Daoy (cell line): ENCODE measurements at places on chromosomes 5 and 9.

- DNase-seq: no peak
These were observed 33.3 kb downstream of the ADRB2 start for GRCh38 chr5:148859703-148860102.

DNA sequence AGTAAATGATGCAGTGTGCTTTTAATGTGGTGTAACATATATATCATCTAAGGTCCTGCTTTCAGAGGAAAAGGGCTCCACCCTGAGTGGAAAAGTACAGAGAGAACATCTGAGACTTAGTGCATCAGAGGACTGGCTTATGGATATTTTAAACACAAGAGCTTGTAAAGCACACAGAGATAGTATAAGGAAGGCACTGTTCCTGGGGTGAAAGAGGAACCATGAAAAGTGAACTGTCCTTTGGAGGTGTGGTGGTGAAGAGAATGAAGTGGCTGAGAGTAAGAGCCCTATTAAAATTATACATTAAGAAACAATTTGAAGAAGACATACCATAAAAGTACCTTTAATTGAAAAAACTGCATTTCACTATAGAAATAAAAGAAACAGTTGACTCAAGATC lies 68.9 kb downstream of the CSF2 start:
- DNase-seq: no peak

- peak; percentile 90 for DNase-seq
These were observed 30.8 kb downstream of the CD180 start for GRCh38 chr5:67165526-67166459.

GRCh38 chr5:161549106-161549505 lies 2.6 kb upstream of the GABRB2 start:
- peak; percentile 13 for DNase-seq

DNA sequence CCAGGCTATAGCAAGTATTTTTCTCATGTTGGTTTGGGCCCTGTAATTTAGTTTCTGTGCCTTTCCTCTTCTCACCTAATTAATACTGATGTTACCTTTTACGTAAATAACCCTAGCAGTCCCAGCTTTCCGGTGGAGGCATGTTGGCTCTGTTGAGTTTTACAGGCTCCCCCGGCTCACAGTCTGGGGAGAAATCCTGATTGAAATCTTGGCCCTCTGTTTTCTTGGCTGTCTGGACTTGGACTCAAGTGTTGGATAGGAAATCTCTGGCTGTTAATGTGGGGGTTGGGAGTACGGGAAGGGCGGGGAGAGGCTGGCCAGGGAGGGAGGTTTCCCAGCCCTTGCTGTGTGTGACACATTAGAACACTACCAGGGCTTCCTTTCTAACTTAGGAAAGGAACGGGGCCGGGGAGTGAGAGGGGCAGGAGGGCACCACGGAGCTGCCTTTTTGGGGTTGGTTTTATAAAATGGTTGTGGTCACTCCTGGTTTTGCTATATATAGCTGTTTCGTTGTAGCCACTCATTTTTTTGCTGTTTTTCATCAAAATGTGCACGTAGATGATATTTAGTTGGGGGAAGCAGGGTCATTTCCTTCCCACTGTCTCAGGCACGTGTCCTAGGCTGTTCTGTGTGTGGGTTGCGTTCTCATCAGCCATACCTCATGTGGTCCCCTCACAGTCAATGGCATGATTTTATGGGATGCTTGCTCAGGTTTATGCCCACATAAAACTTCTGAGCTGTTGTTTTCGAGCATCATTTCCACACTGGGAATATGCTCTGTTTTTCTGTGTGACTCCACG lies 11.0 kb downstream of the TRIO start:
- peak; percentile 88 for DNase-seq

DNA sequence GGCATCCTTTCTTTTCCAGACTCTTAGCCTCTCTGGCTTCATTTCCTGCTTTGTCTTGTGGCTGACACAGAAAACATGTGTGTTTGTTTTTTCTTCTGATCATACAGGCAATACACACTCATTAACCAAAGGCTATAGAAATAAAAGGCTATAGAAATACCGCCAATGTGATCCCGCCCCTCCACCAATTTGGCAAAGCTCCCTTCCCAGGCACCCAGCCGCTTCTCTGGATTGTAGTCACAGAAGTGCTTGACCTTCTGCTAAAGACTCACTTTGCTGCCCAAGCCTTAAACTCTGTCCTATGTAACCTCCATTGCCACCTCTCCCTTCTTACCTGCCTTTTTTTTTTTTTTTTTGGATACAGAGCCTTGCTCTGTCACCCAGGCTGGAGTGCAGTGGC lies 5.3 kb downstream of the TXNDC15 start:
- DNase-seq: no peak

DNA sequence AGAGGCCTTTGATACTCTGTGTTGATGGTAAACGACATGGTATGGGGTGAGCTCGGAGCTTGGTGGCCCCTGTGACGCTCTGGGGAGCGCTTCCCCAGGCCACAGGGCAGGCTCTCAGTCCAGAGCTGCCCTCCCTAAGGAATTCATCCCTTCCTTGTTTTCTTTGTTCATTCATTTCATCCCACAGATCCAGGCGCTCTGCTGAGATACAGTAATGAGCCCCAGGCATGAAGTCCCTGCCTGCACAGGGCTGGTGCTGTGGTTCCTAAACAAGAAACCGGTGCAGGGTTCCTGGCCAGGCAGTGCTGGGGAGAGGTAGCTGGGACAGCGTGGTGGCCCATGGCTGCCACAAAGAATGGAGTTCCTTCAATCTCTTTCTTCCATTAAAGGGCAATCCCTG lies 14.4 kb downstream of the NEK6 start:
- DNase-seq: no peak

- DNase-seq: no peak
These were observed 164.4 kb downstream of the FOCAD start for GRCh38 chr9:20848490-20848889.

GRCh38 chr9:115333277-115334070 lies 215.5 kb upstream of the TNC start:
- DNase-seq: peak; percentile 73

DNA sequence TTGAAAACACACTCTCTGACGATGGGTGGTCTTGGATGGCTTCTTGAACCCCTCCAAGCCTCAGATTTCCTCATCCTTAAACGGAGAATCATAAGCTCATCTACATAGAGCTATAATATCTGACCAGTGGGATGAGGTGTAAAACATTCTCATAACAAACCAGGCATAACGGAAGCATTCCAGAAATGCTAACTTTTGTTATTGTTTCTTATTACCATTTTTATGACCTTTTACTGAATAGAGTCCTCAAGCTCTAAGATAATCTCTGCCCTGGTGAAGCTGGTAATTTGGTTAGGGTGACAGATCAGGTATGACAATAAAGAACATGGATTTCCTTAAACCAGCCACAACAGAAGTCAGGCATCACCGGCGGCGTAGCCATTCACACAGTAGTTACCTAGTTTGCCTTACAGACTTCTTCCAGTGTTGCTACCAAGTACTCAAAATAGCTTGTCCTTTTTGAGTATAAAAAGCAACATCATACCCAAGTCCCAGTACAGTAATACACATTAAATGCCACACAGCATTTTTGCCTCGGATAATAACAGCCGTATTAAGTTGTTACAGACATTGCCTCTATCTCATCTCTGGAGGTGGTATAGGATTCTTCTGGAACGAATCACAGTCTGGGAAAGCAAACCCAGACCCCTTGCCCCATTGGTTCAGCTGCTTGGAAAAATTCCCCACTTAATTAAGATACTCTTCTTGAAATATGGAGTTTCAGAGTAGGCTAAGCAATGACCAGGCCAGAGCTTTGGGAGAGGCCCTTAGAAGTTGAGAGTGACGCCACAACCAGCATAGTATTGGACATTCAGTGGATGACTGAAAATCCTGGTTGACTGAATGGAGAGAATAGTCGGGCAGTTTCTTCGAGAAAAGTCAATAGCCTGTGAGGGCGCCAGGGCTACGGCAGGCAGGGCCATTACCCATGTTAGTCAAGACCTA lies 252.5 kb downstream of the SLIT3 start:
- DNase-seq: no peak

DNA sequence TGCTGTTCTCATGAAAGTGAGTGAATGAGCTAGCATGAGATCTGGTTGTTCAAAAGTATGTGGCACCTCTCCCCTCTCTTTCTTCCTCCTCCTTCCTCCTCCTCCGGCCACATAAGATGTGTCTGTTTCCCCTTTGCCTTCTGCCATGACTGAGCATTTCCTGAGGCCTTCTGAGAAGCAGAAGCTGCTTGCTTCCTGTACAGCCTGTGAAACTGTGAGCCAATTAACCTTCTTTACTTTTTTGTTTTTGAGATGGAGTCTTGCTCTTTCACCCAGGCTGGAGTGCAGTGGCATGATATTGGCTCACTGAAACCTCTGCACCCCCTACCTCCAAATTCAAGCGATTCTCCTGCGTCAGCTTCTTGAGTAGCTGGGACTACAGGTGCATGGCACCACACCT lies 6.1 kb downstream of the S100Z start:
- DNase-seq: no peak

- DNase-seq: peak; percentile 62
These were observed 131.3 kb downstream of the SEC61B start for GRCh38 chr9:99353408-99353807.
